HuH-7.5 (cell line): ENCODE measurements at places on chromosomes 7 and 10.

DNA sequence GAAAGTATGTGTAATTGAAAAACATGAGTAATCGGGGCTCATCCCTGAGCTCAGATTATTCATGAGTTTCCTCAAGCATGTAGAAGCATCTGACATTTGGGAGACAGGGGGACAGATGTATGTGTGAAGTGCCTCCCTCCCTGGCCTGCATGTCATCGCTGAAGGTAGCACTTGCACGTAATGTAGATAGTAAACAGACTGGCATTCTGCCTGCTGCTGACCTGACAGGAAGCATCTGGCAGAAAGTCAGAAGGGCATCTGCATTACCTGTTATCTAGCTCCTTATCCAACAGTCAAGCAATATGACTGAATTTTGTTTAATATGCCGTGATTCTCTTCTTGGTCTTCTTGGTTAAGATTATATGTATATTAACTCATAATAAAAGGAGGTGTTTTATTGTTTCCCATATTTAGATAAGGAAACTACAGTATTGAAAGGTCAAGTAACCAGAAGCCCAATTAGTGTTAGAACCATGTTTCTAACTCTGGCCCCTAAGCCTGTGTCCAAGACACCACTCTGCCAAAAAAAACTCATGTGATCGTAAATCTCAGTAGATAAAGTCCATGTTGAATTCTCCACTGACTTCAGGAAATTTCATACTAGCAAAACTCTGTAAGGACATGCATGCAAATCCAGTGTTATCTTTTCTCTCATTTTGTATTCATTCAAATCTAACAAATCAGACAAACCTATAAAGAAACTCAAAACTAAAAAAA lies 918.1 kb upstream of the MBL2 start:
- no peak for DNase-seq

- no peak for DNase-seq
Measured at GRCh38 chr10:33098951-33099663, 141.1 kb upstream of the ITGB1 start.

DNA sequence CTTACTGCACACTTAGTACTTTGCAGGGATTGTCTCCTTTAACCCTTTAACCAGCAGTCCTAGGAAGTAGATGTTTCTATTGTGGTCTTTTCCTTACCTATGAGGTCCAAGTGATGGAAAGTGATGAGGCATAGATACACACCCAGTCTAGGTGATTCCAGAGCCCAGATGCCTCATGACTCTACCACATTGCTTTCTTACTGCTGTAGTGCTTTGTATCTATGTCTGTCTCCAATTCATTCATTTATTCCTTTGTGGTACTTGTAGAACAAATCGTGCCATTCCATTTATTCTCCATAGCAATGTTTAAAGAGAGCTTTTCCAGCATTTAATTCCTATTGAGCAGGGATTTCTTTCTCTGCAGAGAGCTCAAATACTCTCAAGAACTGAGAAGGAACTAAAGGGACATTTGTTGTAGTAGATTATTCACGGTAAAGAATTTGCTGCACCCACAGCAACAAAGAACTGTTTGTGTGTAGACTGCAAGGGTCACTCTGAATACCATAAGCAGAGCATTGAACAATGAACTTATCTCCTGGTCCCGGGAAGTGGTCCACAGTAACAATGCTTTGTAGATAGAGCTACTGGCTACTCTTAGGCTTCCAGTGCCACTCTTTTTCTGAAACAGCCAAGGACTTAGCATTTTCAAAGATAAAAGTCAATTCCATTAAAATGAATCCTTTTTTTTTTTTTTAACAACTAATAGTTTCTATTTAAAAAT lies 337.0 kb downstream of the PTEN start:
- DNase-seq = peak; percentile 5

DNA sequence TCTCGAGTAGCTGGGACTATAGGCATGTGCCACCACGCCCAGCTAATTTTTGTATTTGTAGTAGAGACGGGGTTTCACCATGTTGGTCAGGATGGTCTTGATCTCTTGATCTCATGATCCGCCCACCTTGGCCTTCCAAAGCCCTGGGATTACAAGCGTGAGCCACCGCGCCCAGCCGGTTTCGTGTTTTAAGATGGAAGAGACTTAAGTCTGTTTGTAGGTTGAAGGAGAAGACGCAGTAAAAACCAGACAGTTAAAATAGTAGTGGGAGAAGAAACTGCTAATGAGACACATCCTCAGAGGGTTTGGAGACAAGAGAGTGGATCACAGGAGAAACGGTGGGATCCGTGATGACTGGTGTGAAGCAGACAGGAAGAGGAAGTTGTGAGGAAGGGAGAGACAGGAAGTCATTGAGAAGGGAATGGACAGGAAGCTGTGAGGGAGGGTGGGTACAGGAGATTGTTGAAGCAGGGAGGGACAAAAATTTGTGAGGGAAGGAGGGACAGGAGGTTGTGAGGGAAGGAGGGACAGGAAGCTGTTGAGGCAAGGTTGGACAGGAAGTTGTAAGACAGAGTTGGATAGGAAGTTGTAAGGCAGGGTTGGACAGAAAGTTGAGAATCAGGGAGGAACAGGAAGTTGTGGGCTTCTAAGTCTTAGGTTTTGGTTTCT lies 115.5 kb downstream of the WDFY4 start:
- no peak for DNase-seq

DNA sequence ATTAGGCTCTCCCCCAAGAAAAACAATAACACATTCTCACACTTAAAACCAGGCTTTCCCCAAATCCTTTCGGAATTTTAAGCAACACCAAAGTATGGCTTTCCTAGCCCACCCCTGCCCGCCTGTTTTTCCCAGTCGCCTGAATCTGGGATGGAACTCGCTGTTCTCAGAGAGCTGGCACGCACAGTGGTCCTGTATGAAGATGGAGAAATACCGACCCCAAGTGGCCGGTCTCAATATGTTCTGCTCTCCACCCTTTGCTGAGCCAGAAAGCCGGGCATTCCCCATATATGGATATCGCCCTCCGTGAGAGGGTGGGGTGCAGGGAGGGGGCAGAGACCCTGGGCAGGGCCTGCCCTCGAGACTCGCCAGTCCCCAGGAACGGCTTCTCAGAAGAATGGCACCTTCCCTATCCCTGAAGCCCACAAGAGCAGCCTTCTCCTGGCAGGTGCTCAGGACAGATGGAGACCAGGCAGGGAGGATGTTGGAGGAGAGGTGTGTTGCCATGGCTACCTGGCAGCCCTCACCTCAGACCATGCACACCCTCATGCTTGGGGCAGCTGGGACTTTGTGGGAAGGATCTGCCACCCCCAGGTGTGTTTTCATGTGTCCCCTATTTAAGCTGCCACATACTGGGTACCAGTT lies 3.4 kb downstream of the TACR2 start:
- no peak for DNase-seq

- no peak for DNase-seq
Measured at GRCh38 chr7:7207876-7208275, 25.5 kb downstream of the C1GALT1 start.

GRCh38 chr7:28301148-28301641 lies 111.1 kb upstream of the CREB5 start:
- no peak for DNase-seq

DNA sequence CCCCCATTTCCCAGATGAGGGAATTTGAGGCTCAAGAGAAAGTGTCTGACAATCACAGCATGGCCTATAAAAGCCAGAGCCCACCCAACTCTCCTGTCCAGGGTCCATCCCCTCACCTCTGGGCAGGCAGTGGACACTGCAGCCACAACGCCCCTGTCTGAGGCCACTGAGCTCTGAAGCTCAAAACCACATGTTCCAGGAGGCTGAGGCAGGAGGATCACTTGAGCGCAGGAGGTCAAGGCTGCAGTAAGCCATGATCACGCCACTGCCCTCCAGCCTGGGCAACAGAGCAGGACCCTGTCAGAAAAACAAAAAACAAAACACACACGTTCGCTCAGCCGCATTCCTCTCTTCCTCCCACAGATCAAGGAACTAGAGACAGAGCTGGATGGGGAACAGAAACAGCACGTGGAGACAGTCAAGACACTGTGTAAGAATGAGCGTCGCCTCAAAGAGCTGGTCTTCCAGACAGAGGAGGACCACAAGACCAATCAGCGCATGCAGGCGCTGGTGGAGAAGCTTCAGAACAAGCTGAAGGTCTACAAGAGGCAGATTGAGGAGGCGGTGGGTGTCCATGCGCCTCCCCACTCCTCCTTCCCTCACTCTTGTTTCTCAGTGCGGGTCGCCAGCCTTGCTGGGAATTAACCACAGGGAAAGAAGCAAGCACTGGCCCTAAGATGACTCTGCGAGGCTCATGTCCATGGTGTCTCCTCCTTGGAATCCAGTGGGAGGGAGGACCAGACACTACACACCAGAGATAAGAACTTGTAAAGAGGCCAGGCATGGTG lies 20.0 kb upstream of the ARPC1A start:
- no peak for DNase-seq
